ENCODE measurements at places on chromosomes 13 and 19.

GRCh38 chr19:41821003-41821735 lies 23.3 kb downstream of the LYPD4 start:
- no peak for DNase-seq

- DNase-seq, result no peak
Observed at GRCh38 chr19:54416695-54417491, 1.6 kb downstream of the TTYH1 start.

DNA sequence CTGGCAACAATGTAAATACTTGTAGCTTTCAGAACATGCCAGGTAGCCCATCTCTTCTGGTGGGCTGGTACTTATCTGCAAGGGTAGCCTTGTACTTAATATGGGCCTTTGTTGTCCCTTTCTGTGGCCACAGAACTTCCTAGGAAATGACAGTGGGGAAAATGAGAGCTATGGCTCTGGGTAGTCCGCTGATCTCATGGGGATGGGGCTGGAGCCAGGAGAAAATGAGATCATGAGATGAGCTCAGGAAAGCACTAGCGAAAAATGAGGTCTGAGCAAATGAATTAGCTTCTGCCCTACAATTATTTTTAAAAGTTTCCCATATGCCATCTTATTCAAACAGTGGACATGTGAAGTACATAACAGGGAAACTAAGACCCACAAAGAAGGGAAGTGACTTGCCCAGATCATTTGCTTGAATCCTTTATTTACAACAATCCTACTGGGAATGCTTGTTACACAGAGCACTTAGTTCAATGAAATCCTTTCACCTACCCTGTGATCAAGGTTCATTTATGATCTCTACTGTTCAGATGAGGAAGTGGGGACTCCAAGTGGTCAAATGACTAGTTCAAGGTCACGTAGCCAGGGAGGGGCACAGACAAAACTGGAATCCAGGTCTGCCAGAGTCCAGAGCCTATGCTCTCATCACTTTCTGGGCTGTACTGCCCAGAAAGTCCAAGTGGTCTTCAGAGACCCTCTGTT lies 87.1 kb downstream of the PTPRS start:
- DNase-seq, result no peak

DNA sequence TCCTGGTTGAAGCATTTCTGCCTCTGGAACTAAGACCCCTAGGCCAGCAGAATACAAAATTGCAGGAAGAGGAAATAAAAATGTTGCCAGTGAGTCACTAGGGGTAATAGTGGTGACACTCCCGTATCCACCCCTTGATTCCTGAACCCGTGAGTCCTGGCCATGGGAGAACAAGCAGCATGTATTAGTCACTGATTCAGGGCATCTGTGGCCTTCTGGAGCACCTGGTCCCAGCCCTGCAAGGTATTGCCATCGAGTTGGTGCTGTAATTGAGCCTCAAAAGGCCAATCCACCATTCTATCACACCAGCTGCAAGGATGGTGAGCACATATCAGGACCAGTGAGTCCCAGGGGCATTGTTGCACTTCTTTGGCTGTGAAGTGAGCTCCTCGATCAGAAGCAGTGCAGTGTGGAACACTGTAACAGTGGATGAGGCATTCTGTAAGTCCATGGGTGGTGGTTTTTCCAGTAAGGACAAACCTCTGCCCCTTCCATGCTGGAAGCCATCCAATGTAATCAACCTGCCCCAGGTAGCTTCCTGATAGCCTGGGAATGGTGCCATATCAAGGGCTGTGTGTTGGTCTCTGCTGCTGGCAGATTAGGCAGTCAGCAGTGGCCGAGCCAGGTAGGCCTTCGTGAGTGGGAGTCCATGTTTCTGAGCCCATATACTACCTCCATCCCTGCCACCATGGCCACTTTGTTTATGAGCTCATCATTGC lies 39.6 kb downstream of the C1QTNF9 start:
- DNase-seq, result no peak

DNA sequence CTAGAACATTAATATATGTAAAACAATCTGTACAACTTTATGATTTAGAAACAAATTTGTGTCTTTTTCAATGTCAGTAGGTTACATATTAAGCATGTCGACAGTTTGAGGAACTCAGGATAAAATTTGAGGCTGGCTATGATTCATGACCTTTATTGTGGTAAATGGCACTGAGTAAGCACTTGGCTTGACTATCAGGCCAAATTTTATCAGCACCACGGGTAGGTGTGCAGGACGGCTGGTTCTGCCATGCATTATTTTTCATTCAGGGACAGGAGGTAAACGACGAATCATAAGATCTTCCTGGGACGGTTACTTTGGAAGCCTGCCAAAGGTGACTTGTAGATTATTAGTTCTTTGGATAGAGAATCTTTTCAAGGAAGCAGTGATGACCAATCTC lies 19.9 kb upstream of the CYP4F8 start:
- DNase-seq, result no peak

DNA sequence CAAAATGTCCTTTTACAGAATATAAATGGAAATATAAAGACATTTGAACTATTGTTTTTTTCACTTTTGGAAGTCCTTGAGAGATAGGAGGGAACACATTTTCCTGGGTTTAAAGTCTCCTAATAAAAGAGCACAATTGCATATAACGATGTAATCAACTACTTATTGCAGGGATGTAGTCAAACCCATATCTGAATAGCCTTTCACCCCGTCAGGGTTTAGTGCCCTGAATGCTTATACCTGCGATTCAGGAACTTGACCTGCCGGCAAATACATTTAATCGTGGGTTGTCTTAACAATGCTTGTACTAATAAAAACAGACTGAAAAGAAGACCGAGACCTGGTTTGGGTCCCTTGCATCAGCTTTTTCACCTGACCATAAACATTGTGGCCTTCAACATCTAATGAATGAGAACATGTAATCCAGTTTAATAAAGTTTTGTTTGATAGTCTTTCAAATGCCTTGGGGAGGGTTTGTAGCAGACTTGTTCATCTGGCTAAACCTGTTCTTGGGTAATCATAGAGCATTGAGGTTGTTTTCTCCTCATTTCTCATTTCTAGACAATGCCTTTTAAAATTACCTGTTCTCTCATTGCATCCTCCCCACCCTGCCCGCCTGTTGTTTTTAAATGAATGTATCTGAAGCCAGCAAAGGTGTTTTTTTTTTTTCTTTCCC lies 7.0 kb downstream of the KLF5 start:
- DNase-seq, result no peak

DNA sequence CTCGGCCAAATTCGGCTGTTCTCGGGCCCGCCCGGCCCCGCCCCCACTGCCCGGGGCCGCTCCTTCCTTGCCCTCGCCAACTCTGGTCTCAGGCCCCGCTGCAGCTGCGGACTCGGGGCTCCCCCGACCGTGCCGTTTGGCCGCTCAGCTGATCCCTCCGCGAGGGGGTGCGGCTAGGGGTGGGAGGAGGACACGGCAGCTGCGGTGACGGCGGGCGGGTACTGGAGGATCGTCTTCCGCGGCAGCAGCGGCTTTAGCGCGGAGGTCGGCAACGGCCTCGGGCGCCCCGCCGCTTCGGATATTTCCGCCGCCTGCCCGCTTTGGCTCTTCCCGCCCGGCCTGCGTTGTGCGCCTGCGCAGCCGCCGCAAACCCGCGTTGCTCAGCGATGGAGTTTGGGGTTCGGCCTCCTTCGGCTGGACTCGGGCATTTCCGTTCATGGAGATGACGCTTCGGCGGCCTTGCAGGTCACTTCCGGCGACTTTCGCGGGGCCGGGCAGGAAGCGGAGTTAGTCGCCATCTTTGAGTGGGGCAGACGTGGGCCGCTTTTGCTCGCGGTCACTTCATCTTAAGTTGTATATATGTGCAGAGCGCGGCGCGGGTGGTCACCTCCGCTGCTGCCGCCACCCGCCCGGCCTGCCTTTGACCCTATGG lies 338 bp upstream of the UBE2M start:
- DNase-seq, result peak; percentile 95

Data from fibroblast of skin of left biceps (primary cell).